ENCODE measurements at places on chromosomes 13 and 19.

DNA sequence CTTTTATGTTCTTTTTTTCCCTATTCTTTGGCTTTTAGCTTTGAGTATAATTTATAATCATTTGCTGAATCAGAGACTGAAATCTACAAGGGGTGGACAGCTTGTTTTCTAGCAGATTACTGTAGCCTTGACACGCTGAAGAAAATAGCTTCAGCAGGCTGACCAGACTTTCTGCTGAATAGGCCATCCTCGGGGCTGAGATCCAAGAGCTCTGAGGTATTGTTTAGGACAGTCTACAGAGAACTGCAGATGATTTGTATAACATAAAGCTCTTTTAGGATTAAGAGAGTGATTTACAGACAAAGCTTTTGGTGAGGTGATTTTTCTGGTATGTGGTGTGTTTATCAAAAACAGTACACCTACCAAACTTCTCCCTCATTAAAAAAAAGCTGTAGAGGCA is 16.8 kb downstream of the POLR1D start:
- no peak for DNase-seq

DNA sequence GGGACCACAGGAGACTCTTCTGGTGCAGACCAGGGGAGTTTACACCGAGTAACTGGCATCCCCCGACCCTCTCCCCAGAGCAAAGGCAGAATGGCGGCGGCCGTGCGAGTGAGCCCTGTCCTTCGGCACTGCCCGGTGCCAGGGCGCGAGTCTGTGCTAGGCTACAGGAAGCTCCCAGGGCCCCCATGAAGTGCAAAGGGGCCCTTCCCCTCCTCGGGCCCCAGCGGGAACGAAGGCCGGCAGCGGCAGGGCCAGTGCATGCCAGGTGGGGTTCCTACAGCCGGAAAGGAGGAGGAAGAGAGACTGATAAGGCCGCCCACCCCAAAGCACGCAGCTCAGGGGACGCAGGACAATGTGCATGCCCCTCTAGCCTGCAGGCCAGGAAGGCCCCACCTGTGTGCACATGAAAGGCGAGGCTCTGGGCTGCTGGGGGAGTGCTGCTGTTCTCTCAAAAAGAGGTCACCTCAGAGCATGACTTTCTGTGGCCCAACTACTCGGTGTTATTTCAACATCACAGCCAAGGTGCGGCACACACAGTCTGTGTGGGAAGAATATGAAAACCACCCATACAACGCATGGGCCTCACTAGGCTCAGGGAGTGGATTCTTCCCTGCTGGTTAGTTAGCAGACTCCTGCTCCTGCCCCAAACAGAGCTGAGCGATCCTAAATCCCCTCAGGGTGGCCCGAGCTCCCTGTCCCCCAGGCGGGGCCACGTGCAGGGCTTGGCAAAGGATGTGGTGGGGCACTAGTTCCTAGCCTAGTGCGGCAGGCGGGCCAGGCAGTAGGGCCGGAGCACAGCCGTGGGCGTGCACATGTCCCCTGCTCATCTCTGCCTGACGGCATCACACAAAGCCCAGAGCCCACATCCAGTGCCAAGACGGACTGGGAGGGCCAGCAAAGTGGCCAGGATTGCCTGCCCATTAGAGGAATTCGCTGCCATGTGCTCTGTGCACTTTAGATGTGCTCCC is 28.4 kb upstream of the TIMM44 start:
- DNase-seq = no peak

DNA sequence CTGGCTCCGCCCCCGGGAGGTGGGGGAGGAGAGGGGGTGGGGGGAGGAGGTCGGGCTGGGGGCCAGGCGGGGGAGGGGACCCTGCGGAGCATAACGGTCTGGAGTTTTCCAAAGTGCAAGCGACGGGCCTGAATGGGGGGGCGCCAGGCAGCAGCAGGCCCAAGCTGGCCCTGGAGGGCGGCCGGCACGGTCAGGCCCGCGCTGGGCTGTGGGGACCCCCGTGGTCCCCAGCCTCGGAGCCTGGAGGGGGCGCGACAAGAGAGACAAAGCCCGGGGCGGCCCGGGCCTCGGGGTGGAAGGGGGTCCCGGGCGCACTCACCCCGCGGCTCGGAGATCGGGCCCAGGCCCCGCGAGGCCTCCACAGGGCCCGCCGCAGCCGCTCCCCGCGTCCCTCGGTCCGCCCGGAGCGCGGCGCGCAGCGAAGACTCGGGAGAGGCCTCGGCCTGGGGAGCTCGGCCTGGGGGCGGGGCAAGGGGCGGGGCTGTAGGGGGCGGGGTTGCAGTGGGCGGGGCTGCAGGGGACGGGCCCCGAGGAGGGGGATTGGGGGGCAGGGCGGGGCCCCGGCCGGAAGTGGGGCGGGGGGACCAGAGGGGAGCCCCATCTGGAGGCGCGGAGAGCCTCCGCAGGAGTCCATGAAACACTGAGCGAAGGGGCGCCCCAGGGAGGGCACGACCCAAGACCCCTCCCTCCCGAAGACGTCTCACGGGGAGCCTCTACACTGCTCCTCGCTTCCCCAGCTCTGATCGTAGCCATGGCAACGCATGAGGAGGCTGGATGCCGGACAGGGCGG is 47.6 kb downstream of the PTPRS start:
- DNase-seq = no peak

- no peak for DNase-seq
Observed at GRCh38 chr13:31250435-31250834, 50.7 kb downstream of the B3GLCT start.

- no peak for DNase-seq
Observed at GRCh38 chr19:40178756-40179155, 12.5 kb upstream of the MAP3K10 start.

DNA sequence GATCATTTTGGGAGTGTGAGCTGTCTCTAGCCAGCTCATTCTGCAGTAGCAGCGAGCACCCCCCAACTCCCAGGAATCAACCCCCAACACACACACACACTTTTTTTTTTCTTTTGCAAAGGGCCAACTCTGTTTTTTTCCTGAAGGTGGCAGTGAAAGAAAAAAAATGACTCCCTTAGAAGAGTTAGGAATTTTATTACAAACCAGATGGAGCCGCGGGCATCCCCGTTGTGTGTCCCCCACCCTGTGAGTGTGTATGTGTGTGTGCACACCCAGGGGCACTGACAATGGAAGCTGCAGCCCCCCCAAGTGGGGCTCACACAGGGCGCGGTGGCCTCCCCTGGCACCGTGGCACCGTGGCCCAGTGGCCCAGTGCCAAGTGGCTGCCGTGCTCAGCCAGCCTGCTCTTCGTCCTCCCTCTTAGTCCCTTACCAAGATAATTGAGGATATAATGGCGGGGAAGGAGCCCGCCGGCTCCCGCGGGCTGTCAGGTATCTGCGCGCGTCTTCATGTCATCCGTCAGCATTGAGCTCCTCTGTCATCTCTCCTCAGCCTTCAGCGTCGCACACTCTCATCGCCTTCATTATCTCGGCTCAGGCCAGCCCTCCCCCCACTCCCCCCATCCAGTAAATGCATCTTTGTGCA is 314.1 kb downstream of the ZNF536 start:
- DNase-seq = no peak

- DNase-seq = no peak
Observed at GRCh38 chr19:33706631-33707030, 84.9 kb downstream of the CHST8 start.

DNA sequence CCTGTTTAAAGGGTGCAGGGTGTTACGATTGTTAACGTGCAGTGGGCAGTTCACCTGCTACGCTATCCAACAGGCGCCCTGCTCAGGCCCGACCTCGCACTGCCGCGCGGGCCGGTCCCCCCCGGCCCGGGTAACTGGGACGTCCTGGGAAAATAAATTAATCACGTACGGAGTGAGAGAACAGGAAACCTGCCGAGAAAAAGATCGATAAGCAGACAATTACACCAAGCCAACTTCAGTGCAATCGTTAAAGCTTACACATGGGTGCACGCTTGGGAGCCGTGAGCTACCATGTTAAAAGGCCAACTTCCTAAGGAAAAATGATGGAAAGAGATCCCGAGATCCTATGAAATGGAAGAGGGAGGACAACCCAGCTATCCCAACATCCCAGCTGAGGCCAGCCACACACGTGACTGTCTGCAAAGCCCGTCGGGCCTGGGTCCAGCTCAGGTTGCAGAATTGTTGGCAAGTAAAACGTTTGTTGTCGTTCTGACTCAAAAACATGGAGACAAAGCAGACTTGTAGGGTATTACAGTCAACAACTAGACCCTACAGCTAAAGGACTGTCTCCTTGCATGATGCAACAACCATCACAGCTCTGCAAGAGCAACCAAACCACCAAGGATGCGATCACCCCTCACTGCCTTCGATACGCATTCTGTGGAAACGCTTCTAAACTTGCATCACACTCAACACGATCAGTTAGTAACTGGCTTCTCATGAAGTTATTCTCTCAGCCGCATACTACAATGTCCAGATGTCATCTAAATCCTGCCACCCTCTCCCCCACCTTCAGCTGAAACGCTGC is 741 bp upstream of the TUBGCP3 start:
- peak; percentile 30 for DNase-seq

DNA sequence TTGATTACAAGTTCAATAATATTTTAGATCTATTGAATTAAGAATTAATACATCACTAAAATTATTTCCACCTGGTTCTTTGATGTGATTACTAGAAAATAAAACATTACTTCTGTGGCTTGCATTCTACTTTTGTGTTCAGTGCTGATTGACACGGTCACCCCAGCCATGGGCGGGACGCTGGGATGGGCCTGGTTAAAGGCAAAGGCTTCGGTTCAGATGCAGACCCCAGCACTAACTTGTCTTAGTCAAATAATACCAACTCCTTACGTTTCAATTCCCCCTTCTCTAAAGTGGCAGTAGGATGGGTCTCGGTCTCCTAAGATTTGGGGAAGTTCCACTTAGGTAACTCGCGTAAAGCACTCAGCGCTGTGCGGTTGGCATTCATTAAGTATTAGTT is 144.9 kb downstream of the URI1 start:
- DNase-seq = no peak

- DNase-seq = no peak
Observed at GRCh38 chr13:50884265-50884664, 25.3 kb upstream of the RNASEH2B start.

DNA sequence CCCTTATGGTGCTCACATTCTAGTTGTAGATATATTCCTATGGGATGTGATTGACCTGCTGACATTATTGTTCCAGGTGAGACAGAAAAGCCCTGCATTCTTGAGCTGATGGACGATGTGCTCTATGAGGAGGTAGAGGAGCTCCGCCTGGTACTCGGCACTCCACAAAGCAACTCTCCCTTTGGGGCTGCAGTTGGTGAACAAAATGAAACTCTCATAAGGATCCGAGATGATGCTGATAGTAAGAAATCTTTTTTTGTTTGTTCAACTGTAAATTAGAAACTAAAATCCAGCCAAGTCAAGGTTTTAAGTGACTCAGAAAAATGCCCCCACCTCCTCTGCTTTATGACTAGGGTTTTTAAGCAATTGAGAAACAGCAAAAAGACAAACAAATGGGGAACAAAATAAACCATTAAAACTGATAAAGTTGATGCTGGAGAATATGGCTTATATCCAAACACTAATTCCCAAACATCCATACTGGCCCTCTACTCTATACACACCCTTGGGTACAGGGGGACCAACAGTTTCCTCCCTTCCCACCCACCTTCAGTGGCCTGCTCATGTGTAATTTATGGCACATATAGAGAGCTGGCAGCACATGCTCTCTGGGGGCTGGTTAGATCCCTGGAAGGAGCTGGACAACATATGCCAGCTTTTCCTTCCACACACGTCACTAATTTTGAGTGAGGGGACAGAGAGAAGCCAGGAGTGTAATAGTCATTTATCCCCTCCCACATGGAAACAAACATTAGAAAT is 139.6 kb downstream of the STOML3 start:
- DNase-seq = no peak

- no peak for DNase-seq
Observed at GRCh38 chr13:69213396-69213795, 894.2 kb upstream of the ATXN8OS start.

- no peak for DNase-seq
Observed at GRCh38 chr13:113537205-113537604, 46.7 kb upstream of the DCUN1D2 start.

GRCh38 chr13:57314897-57315520 is 148.0 kb downstream of the PRR20E start:
- no peak for DNase-seq

DNA sequence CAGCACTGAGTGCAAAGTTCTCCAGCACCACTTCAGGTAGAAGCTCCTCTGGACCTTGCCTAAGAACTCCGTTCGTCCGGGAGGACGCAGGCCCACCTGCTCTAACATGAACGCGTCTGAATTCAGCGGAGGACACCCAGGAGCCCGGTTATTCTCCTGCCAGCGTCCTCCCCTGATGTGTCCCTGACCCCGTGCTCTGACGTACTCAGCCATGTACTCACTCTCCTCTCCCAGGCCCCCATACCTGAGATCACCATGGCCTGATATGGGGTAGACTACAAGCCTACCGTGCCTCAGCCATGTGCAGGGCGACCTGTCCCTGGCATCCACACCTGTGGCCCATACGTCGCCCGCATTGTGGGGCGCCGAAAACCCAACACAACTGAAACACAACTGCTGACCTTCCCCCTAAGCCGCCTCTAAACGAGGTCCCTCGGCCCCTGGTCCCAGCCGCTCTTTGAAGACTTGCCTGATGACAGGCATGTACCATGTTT is 744 bp upstream of the ZNF584 start:
- DNase-seq = no peak

DNA sequence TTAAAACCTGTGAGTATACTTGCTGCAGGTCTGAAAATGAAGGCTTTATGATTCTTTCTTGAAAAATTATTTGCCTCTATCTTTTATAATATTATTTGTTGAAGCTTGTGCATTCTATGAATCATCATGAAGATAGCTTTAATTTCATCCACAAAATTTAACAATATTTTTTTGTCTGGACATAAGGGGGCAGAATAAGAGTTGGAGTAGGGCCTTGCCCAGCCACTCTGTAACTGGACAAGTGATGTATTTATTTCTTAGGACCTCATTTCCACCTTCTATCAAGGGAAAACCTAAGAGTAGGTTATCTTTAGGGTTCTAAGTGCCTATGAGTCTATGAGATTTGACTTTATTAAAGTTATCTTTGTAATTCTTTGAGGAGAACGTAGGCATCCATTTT is 49.9 kb downstream of the N4BP2L1 start:
- no peak for DNase-seq

GRCh38 chr13:74273581-74273980 is 139.4 kb upstream of the KLF12 start:
- no peak for DNase-seq

- no peak for DNase-seq
Observed at GRCh38 chr19:48819366-48819816, 8.6 kb upstream of the BCAT2 start.

DNA sequence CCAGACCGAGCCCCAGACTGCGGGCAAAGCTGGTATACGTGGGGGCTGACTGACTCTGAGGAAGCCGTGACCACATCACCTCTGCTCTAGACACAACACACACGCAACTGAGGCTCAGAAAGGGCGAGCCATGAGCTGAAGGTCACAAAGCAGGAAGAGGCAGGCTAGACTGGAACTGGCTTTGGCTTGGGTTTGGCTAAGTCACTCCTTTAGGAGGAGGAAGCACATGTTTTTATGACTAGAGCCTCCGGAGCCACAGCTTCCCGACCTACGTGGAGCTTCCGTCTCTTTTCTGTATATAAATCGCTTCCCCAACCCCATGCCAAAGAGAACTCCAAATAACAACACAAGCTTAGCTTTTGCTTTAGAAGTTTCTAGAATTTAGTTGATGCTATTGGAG is 48.0 kb downstream of the RFX2 start:
- DNase-seq = no peak

- DNase-seq = no peak
Observed at GRCh38 chr13:70812481-70812880, 704.2 kb upstream of the KLHL1 start.
